ENCODE measurements at places on chromosomes 2 and 18.

DNA sequence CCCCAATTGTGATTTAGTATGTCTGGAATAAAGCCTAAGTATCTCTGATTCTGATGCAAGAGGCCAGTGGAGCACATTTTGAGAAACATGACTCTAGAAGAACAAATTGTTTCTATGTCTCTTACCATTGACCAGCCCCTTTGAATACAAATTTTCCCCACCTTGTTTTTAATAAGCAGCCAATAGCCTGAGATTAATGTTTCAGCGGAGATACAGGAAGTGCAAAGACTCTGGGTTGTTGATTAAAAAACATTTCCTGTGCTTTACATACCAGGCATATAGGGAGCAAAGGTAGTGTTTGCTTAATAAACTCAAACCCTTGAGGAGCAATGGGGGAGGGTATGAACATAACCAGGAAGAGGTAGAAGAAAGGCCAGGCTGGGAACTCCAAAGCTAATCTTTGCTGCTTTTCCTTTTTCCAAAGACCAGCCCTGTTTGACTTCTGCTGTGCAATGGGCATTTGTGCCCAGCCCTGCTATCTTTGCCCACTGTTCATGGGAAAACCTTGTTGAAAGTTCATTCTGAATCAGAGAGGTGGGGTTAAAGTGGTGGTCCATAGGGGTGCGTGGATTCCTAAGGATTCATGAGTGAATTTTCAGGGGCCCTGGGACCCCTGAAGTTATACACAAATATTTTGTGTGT, 29.3 kb downstream of the UPP2 start:
- no peak for DNase-seq

- no peak for DNase-seq
Measured at GRCh38 chr2:23456396-23456795, 71.4 kb downstream of the KLHL29 start.

DNA sequence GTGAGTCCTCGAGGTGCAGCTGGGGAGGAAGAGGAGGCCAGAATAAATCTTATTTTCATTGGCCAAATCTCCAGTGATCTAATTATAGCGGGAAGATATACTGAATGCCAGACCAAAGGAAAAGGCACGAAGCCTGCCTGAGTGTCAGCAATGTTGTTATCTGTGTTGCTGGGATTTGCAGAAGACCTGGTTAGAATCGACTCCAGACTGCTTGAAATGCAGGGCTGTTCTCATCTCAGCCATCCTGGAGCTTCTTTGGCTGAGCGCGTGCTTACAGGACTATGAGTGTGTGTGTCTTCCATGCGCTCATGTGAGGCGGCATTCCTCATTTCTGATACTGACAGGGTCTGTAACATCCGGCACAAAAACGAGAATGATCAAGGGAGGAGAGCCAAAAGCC, 81.2 kb downstream of the TSN start:
- DNase-seq, result no peak

DNA sequence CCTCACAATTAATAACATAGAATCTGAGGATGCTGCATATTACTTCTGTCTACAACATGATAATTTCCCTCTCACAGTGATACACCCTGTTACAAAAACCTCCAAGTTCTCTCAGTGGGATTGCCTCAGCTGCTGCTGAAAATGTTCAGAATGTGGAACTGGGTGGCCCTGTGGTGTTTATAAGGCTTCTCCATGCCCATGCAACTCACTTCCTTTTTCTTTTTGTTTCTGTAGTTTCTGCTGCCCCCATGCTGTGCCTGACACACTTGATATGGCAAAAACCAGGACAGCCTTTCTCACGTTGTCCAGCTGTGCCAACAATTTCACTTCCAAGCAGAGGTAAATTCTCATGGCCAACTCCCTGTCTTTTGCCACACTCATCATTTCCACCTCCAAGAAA, 206.2 kb downstream of the RPIA start:
- DNase-seq, result no peak

DNA sequence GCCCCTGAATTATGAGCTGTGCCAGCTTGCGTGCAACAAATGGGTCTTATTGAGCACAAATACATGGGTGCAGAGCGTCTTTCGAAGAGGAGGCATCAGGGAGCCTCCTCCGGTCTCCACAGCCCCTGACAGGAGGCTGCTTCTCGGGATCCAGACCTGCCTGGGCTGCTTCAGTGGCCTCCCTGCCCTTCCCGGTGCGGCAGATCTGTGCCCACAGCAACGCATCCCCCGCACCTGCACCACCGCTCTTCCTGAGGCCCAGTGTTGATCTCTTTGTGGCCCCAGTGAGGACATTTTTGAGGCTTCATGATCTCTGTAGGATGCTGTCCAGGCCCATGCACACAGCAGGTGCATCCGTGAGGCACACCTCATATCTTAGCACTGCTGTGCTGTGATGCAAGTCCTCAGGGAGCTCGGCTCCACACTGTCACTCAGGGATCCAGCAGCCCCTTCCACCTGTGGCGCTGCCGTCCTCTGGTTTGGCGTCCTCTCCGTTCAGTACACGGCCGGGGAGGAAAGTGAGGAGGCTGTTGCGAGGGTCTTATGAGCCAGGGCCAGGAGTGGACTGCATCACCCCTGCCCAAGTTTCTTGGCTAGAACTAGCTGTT, 17.4 kb downstream of the RTP5 start:
- DNase-seq, result no peak

DNA sequence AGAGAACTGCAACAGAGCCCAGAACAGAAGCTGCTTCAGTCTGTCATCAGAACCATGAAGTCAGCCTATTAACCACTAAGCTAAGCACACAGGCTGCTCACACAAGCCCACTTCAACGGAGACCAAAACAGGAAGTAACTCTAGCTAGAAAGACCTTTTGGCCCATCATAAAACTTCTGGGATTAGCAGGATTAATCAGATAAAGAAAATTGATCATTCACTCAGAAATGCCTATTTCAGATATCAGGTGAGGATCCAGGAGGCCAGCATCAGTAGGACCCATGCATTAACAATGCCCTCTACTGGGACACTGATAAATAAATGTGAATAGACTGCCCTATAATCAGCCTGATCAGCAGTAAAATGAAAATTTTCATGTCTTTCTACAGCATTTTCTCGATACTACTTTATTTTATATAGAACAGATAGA, 101.4 kb downstream of the WDPCP start:
- no peak for DNase-seq

DNA sequence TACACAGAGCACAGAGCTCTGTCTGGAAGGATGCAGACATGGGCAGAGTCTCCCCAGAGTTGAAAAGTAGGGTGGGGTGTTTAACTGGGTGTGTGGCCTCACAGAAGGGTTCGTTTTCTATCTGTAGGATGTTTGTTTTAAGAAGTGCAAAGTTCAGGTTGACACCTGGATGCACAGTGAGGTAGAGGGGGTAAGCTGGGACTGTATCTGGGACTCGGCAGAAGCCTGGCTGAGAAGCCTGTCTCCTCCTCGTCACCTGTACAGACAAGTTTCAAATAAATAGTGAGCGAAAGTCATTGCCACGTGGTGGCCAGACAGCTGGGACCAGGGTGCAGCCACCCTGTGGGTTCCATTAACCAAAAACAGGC, 145.9 kb downstream of the KLHL29 start:
- no peak for DNase-seq

GRCh38 chr2:177245010-177245422, 19.5 kb downstream of the NFE2L2 start:
- no peak for DNase-seq

DNA sequence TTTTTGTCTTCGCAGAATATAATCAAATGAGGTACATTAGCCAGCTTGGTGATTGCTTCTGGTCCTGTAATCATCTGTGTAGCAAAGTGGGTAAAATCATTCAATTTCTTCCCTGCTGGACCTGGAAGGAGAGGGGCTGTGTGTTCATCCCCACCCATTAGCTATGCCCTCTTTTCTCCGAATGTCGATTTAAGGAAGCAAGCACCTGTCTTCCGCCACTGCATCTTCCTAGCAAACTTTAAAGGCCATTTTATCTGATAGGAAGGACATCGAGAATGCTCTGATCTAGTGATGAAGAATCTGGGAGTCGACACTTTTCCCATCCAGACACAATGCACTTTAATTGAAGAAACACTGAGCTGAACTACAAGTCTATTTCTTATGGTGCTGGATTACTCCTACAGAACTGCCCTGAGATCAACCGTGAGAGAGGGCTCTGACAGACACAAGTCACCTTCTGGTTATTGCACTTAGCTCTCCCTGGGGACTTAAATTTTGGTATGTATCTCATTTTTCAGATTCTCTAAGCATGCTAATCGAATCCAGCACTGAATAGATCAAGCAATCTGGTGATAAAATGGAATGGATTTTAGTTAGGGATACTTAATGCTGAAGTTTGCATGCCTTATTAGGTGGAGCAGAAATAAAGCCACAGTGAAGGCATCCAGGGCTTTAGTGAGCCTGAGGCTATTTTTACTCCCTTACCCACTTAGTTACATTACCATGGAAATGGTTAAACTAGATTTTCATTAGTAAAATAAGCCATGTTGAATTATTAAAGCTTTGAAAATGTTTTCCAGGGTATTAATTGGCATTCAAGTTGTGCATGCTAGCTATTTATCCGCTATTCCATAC, 1.3 kb downstream of the NYAP2 start:
- no peak for DNase-seq

DNA sequence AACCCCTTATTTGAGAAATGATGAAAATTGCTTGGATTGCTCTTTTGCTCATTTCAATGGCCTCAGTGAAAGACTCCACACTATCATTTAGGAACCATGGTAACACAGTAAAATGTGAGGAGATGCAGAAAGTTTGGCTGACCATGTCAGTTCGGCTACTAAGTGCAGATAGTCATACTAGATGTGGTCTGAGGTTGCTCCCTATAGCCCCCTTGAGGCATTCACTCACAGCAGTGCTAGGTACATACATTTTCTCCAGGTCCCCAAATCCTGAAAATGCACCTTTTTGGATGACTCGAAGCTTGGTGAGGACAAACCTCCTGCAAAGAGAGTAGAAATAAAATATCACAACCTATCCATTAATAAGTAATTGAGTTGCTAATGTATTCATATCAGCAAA, 86.3 kb downstream of the FSHR start:
- DNase-seq, result no peak

DNA sequence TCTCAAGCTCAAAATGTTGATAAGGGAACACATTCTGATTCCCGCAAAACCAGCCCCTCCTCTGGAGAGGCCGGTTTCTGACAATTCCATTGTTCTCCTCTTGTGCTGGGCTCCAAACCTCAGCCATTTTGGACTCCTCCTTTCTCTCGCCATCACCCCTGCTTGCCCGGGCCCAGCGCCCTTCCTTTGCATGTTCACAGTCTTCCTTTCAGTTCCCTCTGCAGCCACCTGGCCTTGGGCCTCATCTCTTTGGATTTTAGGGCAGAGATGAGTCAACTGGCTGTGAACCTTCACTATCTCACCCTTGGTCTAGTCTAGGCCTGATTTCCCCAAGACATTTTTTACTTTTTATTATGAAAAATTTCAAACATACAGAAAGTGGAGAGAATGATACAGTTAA, 155.9 kb upstream of the MAP3K20 start:
- no peak for DNase-seq

DNA sequence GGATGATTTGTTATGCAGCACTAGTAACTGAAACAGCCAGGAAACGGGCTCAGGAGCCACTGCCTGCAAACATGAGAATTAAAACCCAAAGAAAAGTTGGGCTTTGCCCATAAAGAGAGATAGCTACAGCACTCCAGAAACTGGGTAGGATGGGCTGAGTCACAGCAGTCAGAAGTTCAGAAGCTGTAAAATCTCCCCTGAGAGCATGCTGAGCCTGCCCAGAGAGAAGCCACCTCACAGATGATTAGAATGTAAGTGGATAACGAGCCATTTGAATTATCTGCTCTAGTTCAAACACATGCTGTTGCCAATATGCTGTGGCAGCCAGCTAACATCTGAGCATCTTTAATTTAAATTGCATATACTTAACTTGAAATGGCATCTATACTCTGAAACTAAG, 388.1 kb upstream of the ACVR2A start:
- DNase-seq, result no peak

DNA sequence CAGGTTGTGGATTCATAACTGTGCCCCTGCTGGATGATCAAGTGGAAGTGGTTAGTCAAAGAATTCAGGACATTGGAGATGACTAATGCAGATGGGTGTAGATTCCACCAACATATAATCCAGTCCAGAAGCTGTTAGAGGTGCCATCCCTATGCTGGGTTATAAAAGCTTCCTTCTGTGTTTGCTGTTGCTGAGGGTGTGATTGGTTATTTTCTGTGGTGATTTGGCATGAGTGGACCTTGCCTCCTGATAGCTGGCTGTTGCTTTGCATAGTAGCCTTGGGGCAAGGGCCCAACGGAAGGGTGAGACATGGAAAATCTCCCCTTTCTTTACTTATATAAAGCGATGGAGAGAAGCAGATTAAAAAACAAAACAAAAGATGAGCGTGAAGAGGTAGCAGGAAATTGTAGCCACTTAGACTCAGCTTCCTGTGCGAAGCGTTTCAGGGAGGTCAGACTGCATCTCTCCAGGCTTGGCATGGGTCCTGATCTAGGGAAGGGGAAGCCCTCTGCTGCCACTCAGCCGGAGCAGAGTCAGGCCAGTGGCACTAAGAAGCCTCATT, 190.4 kb downstream of the FMNL2 start:
- DNase-seq, result no peak

GRCh38 chr2:230360028-230360427, 33.0 kb downstream of the SP140L start:
- DNase-seq, result no peak

DNA sequence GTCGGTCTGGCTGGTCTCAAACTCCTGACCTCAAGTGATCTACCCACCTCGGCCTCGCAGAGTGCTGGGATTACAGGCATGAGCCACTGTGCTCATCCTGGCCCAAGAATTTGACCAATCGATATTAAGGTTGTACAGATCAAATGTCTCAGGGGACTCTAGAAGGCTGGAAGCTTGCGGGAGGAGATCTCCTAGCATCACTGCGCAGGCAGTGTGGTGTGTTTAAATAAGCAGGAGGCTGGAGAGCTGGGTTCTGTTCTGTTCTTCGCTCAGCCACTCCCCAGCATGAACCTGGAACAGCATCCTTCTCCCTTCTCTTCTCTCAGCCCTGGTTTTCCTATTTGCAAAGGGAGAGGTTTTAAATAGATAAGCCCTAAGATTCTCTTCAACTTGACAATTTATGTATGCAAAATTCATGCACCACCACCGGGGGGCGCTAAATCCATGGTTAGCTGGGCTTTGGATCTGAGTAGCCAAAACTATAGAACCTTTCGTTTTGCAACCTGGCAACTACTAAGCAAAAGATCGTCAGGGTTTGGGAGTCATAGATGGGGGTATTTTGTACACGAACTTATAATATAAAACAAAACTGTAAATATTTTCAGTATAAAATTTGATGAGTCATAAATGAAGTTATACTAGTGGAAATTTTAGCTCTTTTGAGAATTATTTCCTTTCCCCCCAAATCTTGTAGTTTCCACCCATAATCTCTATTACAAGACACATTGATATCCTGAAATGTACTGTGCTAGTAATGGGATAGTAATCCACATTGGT, 60.6 kb downstream of the SLC16A14 start:
- peak; percentile 12 for DNase-seq

- DNase-seq, result no peak
Measured at GRCh38 chr18:7755753-7756475, 188.8 kb downstream of the PTPRM start.

GRCh38 chr2:63651356-63651755, 62.6 kb downstream of the MDH1 start:
- DNase-seq, result no peak

Measured in NCI-H1417 treated with DMSO at 0.1 percent for 48 hours (cell line).